ENCODE measurements at places on chromosomes 3 and 15.

- no peak for DNase-seq
Observed at GRCh38 chr15:68815598-68815997, 5.1 kb downstream of the ANP32A start.

DNA sequence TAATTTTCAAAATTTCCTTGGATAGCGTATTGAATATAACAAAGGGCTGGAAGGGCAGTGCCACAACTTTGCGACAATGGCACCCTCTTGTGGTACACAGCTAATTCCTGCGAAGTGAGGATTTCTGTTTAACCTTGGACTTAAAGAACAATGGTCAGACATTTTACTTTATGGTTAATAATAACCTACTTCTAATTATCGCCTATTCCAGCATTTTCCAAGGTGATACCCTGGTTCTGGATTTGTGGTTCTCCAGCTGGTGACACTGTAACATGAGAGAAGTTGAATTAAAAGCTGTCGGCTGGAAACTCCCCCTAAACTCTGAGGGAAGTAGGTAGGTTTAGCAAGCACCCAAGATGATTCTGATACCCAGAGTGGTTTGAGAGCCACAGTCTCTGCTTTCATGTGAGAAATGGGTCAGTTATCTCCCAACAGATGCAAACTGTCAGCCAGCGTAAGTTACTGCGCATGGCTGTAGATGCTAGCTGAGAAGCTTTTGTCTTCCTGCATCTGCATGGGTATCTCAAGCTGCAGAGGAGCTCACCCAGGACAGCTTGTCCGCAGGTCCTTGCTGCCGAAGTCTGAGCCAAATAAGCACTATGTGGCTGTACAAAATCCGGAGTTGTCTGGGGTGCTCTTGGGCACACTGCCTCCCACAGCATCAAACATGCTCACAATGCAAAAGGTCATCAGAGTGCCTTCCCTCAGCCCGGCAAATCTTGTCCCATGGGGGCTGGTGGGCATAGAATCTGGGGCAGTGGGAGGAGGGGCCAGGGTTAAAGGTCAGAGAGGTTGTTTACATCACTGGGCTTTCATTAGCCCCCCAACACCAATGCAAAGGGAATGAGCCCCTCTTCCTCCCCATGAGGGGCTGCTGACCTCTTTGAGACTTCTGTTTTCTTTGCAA lies 6.6 kb upstream of the CHSY1 start:
- no peak for DNase-seq

- no peak for DNase-seq
Observed at GRCh38 chr3:49647741-49648140, 26.4 kb upstream of the APEH start.

DNA sequence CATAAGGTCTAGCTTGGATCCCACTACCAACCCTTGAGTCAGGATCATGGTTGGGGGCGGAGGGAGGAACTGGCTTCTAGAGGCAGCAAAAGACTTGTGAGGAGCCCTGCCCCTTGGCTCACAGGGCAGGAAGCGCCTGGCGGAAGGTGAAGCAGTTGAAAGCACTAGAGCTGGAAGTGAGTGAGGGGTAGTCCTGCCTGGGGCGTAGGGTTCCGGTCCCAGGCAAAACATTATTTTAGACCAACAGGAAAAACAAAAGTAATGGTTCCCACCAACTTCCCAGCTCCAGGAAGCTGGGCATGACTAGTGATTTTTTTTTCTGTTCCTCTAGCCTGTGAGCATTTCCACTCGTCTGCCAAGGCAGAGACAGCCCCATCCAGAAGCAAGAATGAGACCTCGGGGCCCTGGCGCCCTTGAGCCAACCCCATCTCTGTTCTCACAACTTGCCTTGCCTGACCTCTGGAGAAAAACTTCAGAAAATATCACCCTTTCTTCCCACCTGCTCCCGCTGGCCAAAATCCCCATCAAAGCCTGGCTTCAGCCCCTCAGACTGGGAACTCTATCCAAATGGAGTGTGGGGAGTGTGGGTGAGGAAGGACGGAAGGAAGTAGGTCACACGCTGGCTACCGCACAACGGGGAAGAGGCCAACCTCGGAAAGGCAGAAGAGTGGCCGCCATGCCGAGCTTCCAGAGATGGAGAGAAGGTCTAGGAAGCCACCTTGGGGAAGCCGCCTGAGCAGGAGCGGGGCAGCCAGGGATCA lies 57.5 kb downstream of the RBPMS2 start:
- DNase-seq = no peak

GRCh38 chr3:66297260-66297873 lies 76.6 kb downstream of the SLC25A26 start:
- DNase-seq = no peak

DNA sequence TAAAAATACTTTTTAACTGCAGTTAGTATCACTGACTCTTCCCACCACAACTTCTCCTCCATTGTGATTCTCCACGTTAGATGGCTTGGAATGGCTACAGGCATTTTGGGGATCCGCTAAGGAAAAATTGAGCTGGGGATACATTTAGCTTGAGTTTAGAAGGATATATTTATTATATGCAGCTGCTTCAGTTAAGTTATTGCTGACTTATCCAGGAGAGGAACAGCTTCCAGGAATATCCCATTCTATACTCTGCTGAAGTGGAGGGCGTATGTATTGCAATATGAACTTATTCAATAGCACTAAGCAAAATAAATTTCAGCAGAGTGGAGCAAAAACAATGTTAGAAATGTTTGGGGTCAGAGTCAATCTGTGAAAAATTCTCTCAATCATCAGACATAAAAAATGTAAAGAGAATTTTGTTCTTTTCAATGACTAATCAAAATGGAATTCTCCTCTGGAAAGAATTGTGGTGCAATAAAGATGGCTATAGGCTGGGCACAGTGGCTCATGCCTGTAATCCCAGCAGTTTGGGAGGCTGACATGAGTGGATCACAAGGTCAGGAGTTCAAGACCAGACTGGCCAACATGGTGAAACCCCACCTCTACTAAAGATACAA lies 84.7 kb downstream of the NCEH1 start:
- no peak for DNase-seq

DNA sequence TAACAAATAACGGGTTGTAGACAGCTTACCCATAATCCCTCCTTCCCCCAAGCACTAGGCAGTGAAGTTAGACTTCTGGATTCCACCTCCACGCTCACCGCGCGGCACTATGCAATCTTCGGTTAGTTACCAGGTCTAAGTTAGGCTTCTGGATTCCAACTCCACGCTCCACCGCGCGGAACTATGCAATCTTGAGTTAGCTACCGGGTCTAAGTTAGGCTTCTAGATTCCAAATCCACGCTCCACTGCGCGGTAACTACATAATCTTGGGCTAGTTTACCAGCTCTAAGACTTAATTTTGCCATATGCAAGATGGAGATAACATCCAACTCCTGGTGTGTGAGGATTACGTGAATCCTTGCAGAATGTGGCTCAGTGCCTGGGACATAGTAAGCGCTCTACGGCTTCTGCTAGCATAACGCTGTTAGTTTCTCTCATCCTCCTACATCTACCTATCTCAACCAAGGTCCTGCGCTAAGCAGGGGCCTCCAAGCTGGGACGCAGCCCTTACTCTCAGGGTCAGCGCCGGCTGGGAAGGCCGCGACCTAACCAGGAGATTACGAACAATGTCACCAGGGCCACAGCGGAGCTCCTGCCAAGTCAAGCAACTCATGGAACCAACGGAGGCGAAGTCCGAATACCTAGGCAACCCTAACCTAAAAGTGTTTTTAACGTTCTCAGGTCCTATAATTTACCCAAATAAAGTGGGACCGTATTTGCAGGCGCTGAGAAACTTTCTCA lies 497 bp upstream of the RPLP1 start:
- peak; percentile 81 for DNase-seq

- DNase-seq = no peak
Observed at GRCh38 chr15:67736810-67737209, 88.5 kb upstream of the SKOR1 start.

GRCh38 chr3:94064243-94064860 lies 1.5 kb downstream of the NSUN3 start:
- DNase-seq = no peak

DNA sequence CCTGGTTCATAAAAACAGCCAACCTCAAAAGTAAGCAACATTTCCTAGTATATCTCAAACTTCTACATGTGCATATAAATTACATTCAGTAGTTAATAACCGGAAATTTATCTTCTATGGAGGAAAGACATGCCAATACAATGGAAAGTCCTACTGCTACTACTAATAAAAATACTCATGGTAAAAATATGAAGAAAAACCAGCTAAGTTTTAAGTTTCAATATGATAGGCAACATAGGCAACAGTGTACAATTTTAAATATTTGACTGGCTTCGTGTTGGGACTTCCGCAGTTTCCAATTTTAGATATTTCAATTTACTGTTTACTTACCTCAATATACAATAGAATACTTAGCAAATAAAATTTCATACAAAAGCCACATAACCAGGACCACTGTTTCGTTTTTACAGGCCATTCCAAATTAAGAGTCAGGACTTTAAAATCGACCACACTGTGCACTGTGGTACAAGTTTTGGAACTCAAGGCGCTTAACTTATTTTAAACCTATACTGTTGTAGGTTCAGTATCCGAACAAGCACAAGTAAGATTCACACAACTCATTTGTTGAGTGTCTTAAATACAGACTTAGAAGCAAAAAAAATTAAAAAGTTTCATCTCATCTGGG lies 2.9 kb downstream of the NAA50 start:
- DNase-seq = no peak

DNA sequence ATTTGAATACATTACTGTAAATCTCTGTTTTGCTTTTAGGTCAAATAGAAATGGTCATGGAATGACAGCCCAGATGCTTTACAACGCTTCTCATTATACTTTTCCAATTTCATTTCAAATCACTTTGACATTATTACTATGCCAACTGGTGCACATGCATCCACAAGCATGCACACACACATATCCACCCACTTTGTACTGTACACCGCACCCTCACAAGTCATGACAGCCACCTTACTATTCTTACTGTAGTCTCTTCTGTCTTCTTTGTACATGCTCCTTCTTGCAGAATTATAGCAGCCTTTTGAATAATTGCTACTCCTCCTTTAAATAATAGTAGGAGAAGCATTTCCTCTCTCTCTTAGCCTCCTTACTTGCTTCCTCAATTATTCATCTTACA lies 1361.4 kb downstream of the ROBO1 start:
- no peak for DNase-seq

DNA sequence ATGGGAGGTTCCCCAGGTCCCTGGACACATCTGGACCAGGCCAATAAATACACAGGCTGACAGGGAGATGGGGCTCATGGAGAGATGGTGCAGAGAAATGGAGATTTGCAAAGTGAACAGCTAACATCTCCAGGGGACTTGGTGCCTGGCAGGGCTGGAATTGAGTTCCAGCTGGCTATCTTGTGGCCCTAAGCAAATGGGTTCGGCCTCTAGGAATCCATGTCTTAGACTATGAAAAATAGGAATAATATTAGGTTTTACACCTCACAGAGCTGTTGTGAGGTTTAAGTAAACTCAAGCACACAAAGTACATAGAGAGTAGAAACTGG lies 82.9 kb upstream of the SPATA12 start:
- DNase-seq = no peak

DNA sequence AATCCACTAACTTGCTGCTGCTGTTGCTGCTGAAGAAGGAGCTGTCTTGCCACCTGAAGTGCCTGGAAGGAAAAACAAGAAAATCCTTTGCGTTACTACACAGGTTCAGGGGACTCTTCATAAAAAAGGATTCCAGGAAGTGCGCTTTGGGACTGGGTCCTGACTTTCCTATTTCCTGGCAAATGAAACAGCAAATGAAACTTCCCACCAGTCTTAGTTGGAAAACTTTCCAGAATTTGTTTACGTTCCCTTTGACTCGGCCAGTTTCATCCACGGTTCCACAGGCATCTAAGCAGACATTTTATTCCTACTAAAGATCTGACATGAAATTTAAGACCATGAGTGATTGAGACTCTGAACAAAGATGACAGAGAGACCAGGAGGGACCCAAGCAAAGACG lies 471.0 kb downstream of the FOXP1 start:
- no peak for DNase-seq

GRCh38 chr15:70376031-70376928 lies 278.6 kb upstream of the TLE3 start:
- peak; percentile 41 for DNase-seq

- DNase-seq = no peak
Observed at GRCh38 chr15:78070049-78070700, 7.3 kb downstream of the TBC1D2B start.

GRCh38 chr3:139930211-139930610 lies 4.8 kb upstream of the CLSTN2 start:
- DNase-seq = no peak

- no peak for DNase-seq
Observed at GRCh38 chr3:155757577-155757976, 12.7 kb upstream of the PLCH1 start.

DNA sequence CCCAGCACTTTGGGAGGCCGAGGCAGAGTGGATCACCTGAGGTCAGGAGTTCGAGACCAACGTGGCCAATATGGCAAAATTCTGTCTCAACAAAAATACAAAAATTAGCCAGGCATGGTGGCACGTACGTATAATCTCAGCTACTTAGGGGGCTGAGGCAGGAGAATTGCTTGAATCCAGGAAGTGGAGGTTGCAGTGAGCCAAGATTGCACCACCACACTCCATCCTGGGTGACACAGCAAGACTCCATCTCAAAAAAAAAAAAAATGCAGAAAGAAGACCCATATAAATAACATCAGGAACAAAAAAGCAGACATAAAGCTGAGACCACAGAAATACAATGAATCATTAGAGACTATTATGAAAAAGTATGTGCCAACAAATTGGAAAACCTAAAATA lies 235.2 kb upstream of the VEPH1 start:
- no peak for DNase-seq

- DNase-seq = no peak
Observed at GRCh38 chr15:64804619-64805018, 20.8 kb downstream of the PIF1 start.

GRCh38 chr3:119664850-119665379 lies 4.5 kb upstream of the POPDC2 start:
- no peak for DNase-seq

DNA sequence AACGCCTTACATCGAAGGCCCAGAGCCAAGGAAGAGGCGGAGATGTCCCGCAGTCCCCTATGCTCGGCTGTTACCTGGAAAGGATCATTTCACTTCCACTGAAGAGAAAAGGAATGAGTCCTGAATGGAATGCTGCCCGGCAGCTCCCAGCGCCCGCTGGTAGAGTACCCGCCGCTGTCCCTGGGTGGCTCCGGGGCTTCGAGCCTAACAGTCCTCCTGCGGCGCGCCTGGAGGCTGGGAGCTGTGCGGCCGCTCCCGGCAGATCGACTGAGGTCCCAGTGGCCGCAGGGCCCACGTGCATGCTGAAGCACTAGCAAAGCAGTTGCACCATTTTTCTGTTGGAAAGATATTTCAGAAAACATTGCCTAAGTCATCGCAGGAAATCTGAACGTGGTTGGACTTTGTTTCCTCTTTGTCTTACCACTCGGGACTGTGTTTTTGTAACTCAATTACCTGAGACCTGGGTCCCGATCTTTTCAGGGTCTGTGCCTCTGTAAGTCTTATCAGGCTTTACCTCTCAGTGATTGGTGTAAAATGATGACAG lies 984 bp downstream of the RNU6-1 start:
- no peak for DNase-seq

GRCh38 chr15:101765772-101766456 lies 37.4 kb upstream of the OR4F6 start:
- DNase-seq = no peak
